ENCODE measurements at places on chromosomes 2 and 18. TPM values are rescaled to one million over a fixed set of nuclear protein-coding genes. Genes with fewer than 3 reads are reported as not detected.

PRKAG3 gene
- total RNA-seq, result not detected

C2orf66 gene
- not detected for total RNA-seq

KHK gene
- total RNA-seq, result 0.12 TPM

APCDD1 gene
- total RNA-seq, result 13.3 TPM

ZNF385B gene
- not detected for total RNA-seq

SCRN3 gene
- 9.9 TPM for total RNA-seq

OTOS gene
- not detected for total RNA-seq

IL36B gene
- total RNA-seq, result not detected

TSPYL6 gene
- total RNA-seq, result not detected

TCF23 gene
- not detected for total RNA-seq

SMARCAL1 gene
- 12.3 TPM for total RNA-seq

Measured in pericardium fibroblast (primary cell).